Metanephros (tissue), 2 donors: ENCODE measurements at places on chromosomes 2 and 18. TPM values are rescaled to one million over a fixed set of nuclear protein-coding genes. Genes with fewer than 3 reads are reported as not detected.

The HSBP1L1 gene
- 13.0 TPM for total RNA-seq

The IL1R2 gene
- total RNA-seq = 2.7 TPM

The DNAJC5G gene
- 0.12 TPM for total RNA-seq

The CYP27A1 gene
- 45.4 TPM for total RNA-seq

The INPP5D gene
- 23.4 TPM for total RNA-seq

The CD8B2 gene
- total RNA-seq = 0.06 TPM

The ACTR1B gene
- 52.1 TPM for total RNA-seq

The SEMA4C gene
- total RNA-seq = 41.6 TPM

The SLC5A7 gene
- total RNA-seq = 0.53 TPM

The CDH19 gene
- 0.47 TPM for total RNA-seq

The CFAP65 gene
- total RNA-seq = 0.23 TPM

The UCN gene
- 2.5 TPM for total RNA-seq

The ITGB6 gene
- total RNA-seq = 21.3 TPM

The HOXD11 gene
- 40.2 TPM for total RNA-seq

The FIGLA gene
- not detected for total RNA-seq

The SPATS2L gene
- 66.2 TPM for total RNA-seq

The IL1RL2 gene
- 1.2 TPM for total RNA-seq

The CD28 gene
- total RNA-seq = 2.7 TPM

The HOXD13 gene
- total RNA-seq = 0.06 TPM

The SOX11 gene
- total RNA-seq = 14.9 TPM

The NMUR1 gene
- total RNA-seq = 1.3 TPM

The ZDBF2 gene
- total RNA-seq = 16.9 TPM
